ENCODE measurements at places on chromosomes 4 and X.

DNA sequence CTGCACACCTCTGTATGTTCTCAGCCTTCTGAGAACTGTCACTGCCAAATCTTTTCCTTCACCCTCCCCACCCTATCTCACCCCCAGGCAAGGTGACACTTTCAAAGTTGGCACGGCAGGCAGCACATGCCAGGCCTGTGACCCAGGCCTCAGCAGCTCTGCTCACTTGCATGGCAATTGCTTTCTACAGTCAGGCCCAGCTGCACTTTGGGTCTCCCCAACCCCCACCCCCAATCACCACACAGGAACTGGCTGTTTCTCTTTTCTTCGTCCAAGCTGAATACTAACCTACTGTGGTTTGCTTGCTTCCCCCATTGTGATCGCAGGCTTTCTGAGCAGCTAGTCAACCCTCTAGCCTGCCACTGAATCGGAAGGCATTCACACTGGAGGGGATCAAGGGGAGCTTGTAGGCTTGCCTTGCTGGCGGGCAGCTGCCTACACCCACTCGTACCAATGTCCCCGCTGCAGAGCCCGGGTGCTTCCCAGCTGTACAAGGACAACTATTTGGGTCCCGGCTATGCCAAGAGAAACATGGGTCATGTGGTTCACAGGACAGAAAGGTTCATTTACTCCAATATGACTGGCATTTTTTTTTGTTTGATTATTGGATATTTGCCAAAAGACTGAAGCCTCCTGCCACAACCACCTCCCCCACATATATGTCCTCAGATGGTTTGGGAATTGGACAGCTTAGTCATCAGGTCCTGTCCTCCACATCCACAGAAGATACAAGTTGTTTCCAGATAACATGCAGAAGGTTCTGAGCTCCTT lies 28.1 kb downstream of the SLC25A43 start:
- peak; percentile 42 for DNase-seq

- no peak for DNase-seq
These were observed 8.5 kb downstream of the RAB9B start for GRCh38 chrX:103823591-103823990.

DNA sequence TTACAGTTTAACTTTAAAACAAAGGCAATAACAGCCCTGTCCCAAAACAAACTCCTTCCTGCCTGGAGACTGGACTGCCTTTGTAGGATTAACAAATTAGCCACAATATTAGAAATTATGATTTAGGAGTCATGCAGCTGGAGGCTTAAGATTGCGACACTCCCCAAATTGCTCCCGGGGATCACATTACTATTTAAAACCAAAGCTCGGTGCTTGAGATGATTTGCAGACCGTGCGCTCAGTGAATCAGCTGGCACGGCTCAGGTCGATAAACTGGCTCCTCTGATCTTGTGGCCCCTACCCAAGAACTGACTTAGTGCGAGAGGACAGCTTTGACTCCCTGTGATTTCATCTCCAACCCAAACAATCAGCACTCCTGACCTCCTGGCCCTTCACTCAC lies 829.3 kb downstream of the NLGN4X start:
- no peak for DNase-seq

GRCh38 chr4:13986548-13986947 lies 359.0 kb upstream of the BOD1L1 start:
- DNase-seq: no peak

GRCh38 chr4:4871573-4872313 lies 12.3 kb downstream of the MSX1 start:
- DNase-seq: no peak

DNA sequence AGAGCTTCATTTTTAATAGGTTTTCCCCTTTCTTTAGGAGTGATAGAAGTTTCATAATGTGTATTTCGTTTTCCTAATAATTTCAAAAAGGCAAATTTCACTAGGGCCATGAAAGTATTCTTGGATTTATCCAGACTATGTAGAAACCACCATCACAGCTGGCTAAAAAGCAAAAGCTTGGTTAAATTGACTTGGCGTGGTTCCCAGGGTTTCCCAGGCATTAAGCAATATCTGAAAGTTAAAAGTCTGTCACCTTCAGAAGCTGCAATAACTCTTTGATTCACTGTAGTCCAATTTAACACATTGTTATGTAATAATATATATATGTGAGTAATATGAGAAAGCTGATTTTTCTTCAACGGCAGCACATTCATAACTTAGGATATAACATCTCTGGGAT lies 38.3 kb downstream of the NDNF start:
- DNase-seq: no peak

GRCh38 chr4:43089730-43090129 lies 197.2 kb downstream of the GRXCR1 start:
- no peak for DNase-seq

- no peak for DNase-seq
These were observed at the start of gene SERTM2 for GRCh38 chrX:111511477-111511876. Gene SERTM2, plus strand, starts transcription at chrX:111511645. Its CDS starts 7,213 bp downstream, at chrX:111518858.

DNA sequence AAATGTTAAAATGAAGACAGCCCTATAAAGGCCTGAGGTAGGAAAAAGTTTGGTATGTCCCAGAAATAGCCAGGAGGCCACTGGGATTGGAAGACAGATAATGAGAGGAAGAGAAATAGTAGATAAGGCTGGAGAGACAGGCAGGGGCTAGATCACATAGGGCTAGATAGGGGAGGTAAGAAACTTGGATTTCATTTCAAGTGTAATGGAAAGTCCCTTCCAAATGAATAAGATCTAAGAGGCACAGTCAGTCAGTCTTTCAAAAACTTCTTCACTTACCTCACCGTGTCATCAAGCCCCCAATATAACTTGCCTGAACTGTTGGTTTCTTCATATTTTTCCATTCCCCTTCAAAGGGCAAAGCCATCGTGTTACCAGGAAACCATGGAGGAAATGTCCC lies 121.8 kb downstream of the SPCS3 start:
- no peak for DNase-seq
